ENCODE measurements at places on chromosomes 7 and 10.

DNA sequence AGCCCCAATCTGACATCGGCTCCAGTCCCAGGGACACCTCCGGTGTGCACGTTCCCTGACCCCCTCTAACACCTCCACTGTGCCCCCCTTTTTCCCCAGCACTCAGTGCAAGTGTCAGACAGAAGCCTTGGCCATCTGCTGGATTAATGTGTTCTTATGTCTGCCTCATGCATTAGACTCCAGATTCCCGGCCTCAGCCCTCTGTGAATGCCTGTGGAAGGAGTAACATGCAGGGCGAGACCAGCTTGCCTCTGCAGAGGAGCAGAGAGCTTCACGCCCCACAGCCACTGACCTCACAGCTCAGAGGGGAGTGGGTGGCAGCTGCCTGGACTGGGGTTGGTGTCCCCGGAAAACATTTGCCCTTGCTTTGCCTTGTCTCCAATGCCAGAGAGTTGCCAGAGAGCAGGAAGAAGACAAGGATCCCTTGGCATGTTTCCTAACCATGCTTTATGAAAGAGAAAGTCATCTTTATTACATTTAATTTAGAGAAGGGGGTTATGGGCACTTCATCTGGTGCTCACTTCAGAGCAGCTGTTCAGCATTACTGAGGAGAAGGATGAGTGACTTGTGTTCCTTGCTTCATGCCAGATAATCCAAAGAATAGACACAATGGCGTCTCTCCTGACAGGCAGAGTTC is 91.6 kb upstream of the CXCL12 start:
- DNase-seq, result no peak

GRCh38 chr10:24902400-24902728 is 50.0 kb downstream of the PRTFDC1 start:
- no peak for DNase-seq

- peak; percentile 91 for DNase-seq
Observed at GRCh38 chr10:17062493-17062892, 67.1 kb downstream of the CUBN start.

- DNase-seq, result no peak
Observed at GRCh38 chr7:12553416-12553815, 17.1 kb upstream of the SCIN start.

- no peak for DNase-seq
Observed at GRCh38 chr10:10977226-10977956, 40.3 kb upstream of the CELF2 start.

DNA sequence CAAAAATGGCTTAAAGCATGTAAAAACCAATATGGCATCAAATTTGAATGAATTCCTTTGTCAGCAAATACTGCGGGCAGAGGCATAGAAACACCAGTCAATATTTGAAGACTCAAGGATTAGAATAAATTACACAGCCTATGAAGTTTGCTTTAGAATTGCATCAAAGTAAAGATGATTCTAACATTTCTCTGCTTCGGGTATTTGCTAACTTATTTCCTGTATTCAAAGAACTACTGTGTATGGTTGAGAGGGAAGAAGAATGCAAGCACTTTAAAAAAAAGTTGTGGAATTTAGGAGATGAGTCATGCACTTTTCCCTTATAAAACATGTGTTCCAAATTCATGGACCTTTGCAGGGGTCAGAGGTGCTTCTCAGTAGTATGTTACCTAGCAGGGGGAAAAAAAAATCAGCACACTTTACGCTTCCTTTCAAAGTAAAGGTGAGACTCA is 90.1 kb downstream of the PIP4K2A start:
- DNase-seq, result peak; percentile 86

GRCh38 chr10:63757067-63757466 is 235.9 kb downstream of the REEP3 start:
- DNase-seq, result no peak

DNA sequence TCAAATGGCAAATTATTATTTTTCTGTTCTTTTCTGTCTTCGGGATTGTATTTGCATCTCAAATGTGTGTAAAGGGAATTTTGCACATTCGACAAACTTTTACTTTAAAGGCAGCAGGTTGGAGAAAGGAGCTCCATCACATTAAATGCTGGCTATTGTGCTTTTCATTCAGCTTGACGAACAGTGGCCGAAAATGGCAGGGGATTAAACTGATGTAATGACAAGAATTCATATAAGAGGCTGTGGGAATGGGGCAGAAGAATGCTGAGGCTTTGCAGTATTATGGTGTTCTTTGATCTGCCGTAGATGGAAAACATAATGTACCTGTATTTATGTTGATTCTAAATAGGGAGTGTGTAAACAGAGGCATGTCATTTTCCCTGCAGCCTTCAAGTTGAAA is 376.0 kb downstream of the LRMDA start:
- no peak for DNase-seq

DNA sequence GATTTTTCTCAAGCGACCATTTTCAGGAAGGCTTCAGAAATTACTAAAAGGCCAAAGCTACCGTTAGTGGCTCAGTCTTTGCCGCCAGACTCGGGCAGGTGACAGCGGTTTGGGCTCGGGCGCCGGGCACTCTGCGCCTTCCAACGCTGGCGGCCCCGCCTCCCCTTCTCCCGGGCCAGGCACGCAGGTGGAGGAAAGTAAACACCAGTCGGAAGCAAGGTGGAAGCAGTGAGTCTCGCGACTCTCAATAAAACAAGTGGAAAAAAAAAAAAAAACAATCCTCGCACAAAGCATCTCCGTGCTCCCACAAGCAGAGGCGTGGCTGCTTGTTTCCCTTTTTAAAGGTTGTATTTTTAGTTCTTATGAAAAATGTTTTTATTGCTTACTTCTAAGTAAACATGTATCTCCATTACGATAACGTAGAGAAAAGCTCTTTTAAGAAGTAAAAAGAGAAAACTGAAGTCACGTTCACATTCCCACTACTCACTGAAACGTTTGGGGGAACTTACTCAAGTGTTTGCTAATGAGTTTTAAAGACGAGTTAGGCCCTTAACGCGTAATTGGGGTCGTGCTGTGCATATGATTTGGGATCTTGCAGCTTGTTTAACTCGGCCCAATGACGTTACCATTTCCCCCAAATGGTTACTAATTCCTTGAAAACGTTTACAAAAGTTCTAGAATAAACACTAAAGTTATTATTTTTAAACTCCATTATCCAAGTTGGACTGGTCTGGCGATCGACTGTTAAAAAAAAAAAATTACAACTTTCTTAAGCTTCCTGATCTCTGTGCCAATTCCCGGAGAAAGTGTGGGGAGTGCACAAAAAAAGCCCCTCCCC is 864 bp downstream of the CDCA7L start:
- DNase-seq, result peak; percentile 18

DNA sequence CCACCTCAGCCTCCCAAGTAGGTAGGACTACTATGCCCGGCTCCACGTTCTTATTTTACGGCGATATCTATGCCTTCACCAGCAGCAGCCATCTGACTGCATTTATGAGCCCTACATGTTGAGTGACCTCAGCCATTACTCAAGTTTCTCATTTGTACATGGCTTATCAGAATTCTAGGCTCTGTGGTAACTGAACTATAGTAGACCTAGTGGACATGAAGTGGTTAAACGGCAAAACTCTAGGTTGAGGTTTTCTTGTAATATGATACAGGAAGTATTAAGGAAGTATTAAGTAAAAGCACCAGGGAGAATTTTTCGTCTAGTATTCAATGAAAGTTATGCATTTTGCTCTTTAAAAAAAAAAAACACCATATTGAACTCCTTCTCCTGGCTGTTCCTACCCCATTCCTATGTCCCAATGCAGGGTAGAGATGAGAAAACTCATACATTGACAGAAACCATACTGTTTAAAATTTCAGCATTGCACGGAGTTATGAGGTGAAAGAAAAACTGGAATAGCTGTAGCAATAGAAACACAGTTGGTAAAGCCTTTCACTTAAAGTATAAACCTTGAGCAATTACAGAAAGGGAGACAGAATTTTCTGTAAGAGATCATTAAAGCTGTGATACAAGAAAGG is 39.8 kb upstream of the EPC1 start:
- peak; percentile 20 for DNase-seq

- DNase-seq, result no peak
Observed at GRCh38 chr10:116247691-116248090, 25.3 kb downstream of the GFRA1 start.

- peak; percentile 67 for DNase-seq
Observed at GRCh38 chr7:121020249-121020988, 31.9 kb downstream of the CPED1 start.

GRCh38 chr7:101666741-101667140 is 37.6 kb upstream of the MYL10 start:
- DNase-seq, result no peak

- peak; percentile 71 for DNase-seq
Observed at GRCh38 chr10:28179006-28179742, 123.7 kb downstream of the MPP7 start.

DNA sequence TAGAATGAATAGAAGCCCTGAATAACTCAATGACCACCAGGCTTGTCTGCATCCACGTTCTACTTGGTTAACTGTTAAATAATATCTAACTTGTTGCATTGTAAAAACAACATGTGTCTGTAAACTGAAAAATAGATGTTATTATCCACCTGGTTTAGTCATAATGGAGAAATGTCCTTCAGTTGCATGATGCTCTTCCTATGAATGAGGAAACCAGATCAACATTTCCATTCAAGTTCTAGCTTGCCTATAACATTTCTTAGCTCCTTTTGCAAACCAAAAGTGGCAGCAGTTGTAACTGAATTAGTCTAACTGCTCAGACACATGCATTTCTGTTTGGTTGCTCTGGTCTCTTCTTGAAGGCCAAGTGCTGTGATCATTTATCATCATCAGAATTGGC is 62.9 kb upstream of the BET1 start:
- DNase-seq, result no peak

DNA sequence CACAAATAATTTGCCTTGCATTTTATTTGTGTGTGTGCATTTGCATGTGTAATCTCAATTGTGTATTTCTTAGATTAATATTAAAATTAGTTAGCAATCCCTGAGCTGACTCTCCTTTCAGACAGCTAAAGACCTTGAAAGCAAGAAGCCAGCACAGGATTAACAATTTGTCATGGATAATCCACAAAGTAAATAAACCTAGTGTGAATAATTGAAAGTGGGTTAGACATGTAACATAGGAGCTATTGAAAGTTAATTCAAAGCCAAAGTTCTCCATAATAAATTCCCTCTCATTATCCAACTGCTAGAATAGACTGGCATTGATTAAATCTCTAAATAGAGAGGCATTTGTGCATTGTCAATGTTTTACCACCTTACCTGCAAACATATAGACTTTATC is 326.1 kb downstream of the PLXDC2 start:
- DNase-seq, result no peak

DNA sequence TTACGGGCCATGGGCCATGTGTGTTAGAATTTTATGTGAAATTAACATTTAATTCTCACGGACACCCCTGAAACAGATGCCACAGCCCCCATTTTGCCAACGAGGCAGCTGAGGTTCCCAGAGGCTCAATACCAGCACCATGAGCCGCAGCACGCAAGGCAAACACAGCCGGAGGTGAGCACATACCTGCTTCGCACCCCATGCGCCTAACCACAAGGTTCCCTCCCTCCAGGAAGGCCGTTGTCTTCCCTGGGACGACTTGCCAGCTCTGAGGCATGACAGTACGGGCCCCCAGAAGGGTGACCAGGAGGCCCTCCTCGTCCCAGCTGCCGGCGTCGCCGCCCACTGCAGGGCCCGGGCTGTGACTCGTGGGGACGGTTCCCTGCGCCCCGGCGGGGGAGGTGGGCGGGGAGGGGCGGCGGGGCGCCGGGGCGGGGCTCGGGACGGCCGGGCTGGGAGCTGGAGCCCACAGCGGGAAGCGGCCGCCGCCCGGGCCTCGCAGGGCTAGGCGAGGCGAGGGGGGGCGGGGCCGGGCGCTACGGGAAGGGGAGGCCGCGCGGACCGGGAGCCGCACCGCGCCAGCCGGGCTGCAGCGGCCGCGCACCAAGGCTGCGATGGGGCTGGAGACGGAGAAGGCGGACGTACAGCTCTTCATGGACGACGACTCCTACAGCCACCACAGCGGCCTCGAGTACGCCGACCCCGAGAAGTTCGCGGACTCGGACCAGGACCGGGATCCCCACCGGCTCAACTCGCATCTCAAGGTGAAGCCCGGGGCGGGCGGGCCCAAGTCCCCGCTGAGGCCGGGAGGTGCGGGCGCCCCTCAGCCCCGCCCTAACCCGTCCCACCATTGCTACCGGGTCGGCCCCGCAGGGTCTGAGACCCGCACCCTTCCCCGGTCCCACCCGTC is at the start of gene CAV2:
TSS of gene CAV2 (plus strand) at position 571 of the 910 bp plus-strand sequence. CDS start at position 615, 44 bp downstream.
- peak; percentile 76 for DNase-seq

DNA sequence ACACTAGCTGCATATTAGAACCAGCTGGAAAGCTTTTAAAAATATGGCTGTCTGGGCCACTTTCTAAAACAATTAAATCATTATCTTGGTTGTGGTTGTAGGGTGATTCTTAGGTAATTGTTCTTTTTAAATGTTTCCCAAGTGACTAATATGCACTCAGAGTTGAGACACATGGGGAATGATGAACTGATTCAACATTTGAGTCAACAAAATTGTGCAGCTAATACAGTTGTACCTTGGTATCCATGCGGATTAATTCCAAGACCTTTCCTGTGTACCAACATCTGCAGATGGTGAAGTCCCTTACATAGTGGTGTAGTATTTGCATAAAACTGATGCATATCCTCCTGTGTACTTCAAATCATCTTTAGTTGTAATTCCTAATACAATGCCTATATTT is 242.2 kb downstream of the ATRNL1 start:
- peak; percentile 10 for DNase-seq
